B cell (primary cell): ENCODE measurements at places on chromosomes 11 and 22. TPM values are rescaled to one million over a fixed set of nuclear protein-coding genes. Genes with fewer than 3 reads are reported as not detected.

Gene MYBPC3
- 1.4 and 1.5 TPM in 2 replicates for polyA plus RNA-seq

Gene NPTXR
- 0.16 and 0.17 TPM in 2 replicates for polyA plus RNA-seq

Gene RIC3
- 62.4 and 72.4 TPM in 2 replicates for polyA plus RNA-seq

Gene FJX1
- polyA plus RNA-seq: 0.03 TPM in 1 of 2 replicates, not detected in the other

DNA sequence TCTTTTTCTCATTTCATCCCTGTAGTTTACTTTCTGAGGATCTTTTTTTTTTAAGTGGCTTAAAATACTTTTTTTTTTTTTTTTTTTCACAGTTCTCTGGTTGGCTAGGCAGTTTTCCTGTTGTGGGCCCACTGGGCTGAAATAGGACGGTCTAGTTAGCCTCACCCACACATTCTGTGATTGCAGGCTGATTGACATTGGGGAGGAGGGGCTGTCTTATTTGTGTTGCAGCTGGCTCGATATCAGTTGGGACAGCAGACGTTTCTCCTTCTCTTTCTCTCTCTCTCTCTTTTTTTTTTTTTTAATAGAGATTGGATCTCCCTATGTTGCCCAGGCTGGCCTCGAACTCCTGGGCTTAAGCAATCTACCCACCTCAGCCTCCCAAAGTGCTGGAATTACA lies 6.9 kb downstream of the BCR start:
- no peak overlapping the region for H3K27ac ChIP-seq
- no peaks in the 10 kb centered on the region for H3K36me3 ChIP-seq
- no peak overlapping the region for H3K4me3 ChIP-seq
- H3K4me1 ChIP-seq: peaks cover 30% of the 10 kb centered on the region

- no peaks in the 10 kb centered on the region for H3K4me1 ChIP-seq
- H3K4me3 ChIP-seq: no peak overlapping the region
- H3K36me3 ChIP-seq: no peaks in the 10 kb centered on the region
- no peak for DNase-seq
- H3K27me3 ChIP-seq: no peaks in the 10 kb centered on the region
Observed at GRCh38 chr11:88175569-88176075, 379 bp upstream of the RAB38 start.

DNA sequence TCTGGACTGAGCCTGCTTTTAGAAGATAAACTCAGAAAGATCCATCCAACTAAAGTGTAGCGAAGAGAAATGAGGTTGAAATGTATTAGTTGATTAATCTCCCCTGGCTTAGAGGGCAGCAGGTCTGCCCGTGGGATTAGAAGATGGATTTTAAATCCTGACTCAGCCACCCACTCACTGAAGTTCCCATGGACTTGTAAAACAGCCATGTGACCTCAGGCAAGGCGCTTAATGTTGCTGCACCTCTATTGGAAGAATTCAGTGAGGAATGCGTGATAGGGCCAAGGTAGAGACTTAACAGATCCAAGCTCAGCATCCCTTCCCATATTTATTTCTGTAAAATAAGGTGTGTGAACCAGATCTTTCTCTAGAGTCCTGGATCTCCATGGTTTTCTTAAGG lies 45.1 kb upstream of the ELF5 start:
- no peak for DNase-seq
- H3K36me3 ChIP-seq: no peaks in the 10 kb centered on the region
- peaks cover 6% of the 10 kb centered on the region for H3K27me3 ChIP-seq
- H3K4me3 ChIP-seq: no peak overlapping the region

DNA sequence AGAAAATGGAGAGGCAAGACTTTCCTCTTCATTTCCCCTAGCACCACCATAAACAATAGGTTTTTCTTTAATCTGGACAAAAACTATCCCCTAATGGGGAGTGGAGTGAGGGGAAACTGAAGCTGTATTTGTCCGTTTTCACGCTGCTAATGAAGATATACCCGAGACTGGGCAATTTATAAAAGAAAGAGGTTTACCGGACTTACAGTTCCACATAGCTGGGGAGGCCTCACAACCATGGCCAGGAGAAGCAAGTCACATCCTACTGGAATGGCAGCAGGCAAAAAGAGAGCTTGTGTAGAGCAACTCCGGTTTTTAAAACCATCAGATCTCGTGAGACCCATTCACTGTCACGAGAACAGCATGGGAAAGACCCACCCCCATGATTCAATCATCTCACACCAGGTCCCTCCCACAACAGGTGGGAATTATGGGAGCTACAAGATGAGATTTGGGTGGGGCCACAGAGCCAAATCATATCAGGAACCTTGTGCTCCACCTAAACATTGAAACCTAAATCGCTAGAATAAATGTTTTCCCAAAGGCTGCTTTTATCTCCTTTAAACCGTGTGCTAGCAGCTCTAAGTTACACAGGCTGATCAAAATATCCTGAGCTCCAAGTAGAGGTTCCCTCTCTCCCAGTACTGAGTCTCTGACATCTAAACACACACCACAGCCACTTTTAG lies 4.3 kb downstream of the UBQLN3 start:
- no peaks in the 10 kb centered on the region for H3K4me1 ChIP-seq
- H3K27ac ChIP-seq: no peak overlapping the region
- H3K4me3 ChIP-seq: no peak overlapping the region
- H3K36me3 ChIP-seq: no peaks in the 10 kb centered on the region
- H3K27me3 ChIP-seq: no peaks in the 10 kb centered on the region

- no peaks in the 10 kb centered on the region for H3K36me3 ChIP-seq
Observed at GRCh38 chr22:50608996-50609395, 8.4 kb downstream of the MAPK8IP2 start.

DNA sequence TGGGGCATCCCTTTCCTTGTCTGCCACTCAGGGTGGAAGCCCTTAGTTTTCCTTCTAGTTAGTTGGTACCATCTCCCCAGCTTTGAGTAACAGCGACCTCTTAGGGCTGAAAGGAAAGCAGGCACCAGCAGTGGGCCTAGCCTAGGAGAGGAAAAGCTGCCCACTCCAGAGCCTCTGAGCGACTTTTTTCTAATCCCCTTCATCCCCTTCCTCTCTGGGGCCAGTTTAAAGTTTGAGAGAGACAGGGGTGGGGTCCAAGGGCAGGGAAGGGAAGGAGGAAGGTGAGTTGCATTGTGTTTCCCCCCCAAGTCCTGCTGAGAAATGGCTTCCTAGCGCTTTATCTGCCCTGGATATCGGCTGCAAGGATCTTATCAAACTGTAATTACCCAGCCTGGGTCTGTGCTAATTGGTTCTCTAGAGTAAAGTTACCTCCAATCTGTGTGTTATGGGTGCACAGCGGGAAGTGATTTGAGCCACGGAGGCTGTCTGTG lies 573.9 kb upstream of the CADM1 start:
- no peak overlapping the region for H3K4me3 ChIP-seq
- H3K36me3 ChIP-seq: no peaks in the 10 kb centered on the region
- no peak for DNase-seq
- H3K4me1 ChIP-seq: no peaks in the 10 kb centered on the region

DNA sequence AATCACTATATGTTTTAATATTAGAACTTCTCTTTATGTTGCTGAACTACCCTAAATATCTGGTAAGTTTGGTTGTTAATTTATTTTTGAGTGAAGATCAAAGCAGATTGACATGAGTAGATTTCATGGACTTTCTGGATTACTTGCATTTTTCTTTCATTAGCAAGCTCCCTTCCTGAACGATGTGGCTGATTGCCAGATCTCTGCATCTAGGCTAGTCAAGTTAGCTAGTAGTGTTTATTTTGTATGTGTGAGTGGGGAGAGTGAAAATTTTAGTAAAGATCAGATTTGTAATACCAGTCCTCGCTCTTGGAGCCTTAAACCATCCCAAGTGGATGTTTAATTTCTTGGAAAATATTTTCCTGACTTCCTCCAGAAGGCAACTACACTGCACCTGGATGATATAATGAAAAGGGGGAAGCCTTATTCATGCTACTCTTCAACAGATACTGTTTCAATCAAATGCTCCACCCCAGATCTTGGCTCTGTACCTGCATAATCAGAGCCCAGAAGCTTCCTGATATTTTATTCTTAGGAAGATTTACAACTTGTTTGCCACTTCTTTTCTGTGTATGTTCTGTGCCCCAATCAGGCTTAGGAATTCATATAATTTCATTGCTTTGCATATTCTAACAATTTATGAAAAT lies 143.2 kb upstream of the GRIA4 start:
- DNase-seq: no peak
- no peak overlapping the region for H3K27ac ChIP-seq
- H3K36me3 ChIP-seq: no peaks in the 10 kb centered on the region
- no peaks in the 10 kb centered on the region for H3K27me3 ChIP-seq
- no peaks in the 10 kb centered on the region for H3K4me1 ChIP-seq

DNA sequence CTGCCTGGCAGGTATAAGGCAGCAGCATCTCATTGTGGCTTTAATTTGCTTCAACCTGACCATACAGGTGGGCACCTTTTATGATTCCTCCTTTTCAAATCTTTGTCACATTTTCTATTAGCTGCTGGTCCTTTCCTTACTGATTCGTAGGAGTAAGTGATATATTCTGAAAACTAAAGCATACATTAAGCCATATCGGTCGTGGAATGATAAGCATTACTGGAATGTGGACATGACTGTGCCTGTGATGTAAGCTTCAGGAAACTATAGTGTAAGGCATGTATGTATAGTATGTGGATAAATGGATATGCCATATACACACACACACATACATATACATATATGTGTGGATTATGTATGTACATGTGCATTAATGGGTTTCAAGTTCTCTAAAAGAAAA lies 20.8 kb downstream of the YPEL1 start:
- H3K27me3 ChIP-seq: no peaks in the 10 kb centered on the region
- peaks cover 10% of the 10 kb centered on the region for H3K4me1 ChIP-seq
- no peak overlapping the region for H3K27ac ChIP-seq
- no peak for DNase-seq
- no peak overlapping the region for H3K4me3 ChIP-seq

GRCh38 chr11:70024036-70024772 lies 53.9 kb upstream of the ANO1 start:
- H3K36me3 ChIP-seq: no peaks in the 10 kb centered on the region
- H3K4me3 ChIP-seq: no peak overlapping the region
- no peaks in the 10 kb centered on the region for H3K27me3 ChIP-seq
- no peak for DNase-seq
- no peak overlapping the region for H3K27ac ChIP-seq
- H3K4me1 ChIP-seq: no peaks in the 10 kb centered on the region

- no peak for DNase-seq
- no peak overlapping the region for H3K27ac ChIP-seq
- no peaks in the 10 kb centered on the region for H3K27me3 ChIP-seq
- H3K4me1 ChIP-seq: no peaks in the 10 kb centered on the region
- H3K36me3 ChIP-seq: peaks cover 1% of the 10 kb centered on the region
Observed at GRCh38 chr11:62580959-62581715, 7.4 kb upstream of the EEF1G start.

DNA sequence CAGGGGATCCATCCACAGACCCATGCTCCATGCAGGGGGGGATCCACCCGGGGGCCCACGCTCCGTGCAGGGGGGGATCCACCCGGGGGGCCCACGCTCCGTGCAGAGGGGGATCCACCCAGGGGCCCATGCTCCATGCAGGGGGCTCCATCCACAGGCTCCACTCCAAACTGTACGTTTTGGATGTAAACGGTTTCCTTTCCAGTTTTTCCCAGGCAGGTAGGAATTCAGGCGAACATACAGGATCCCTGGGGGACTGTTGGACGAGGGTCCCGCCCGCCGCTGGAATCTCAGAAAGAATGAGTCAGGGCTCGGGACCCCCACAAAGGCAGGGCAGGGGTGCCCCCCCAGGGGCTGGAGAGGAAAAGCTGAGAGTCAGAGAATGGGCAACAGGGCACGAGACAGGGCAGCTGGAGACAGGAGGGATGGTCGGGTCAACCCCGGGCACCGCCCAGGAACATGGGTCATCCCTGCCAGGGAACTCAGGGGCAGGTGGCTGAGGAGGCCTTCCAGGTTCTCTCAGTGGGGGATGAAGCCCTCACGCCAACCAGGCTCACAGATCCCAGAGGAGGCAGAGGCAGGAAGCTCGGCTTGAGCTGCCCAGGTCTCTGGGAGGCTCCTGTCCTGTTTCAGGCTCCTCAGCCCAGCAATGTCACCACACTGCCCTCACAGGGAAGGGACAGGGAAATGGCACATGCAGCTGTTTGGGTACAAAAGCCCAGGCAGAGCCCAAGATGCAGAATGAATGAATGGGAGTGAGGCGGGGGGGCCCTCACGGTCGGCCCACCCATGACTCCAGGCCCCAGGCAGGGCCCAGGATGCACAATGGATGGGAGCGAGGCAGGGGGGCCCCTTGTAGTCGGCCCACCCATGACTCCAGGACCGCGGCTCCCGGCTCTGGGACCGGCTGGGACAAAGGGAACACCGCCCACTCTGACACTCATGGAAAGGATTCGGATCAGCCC lies 200.2 kb downstream of the BRD1 start:
- no peaks in the 10 kb centered on the region for H3K4me1 ChIP-seq
- DNase-seq: no peak
- no peaks in the 10 kb centered on the region for H3K27me3 ChIP-seq
- H3K36me3 ChIP-seq: no peaks in the 10 kb centered on the region
- H3K4me3 ChIP-seq: no peak overlapping the region

GRCh38 chr11:34030382-34030781 lies 21.1 kb upstream of the CAPRIN1 start:
- H3K27me3 ChIP-seq: no peaks in the 10 kb centered on the region
- H3K27ac ChIP-seq: no peak overlapping the region
- no peaks in the 10 kb centered on the region for H3K36me3 ChIP-seq
- H3K4me1 ChIP-seq: no peaks in the 10 kb centered on the region
- H3K4me3 ChIP-seq: no peak overlapping the region

GRCh38 chr11:36239636-36240035 lies 49.6 kb downstream of the COMMD9 start:
- no peaks in the 10 kb centered on the region for H3K36me3 ChIP-seq
- no peaks in the 10 kb centered on the region for H3K27me3 ChIP-seq
- no peak for DNase-seq
- no peak overlapping the region for H3K27ac ChIP-seq

GRCh38 chr22:46521994-46522393 lies 15.4 kb downstream of the CELSR1 start:
- no peak overlapping the region for H3K4me3 ChIP-seq
- no peaks in the 10 kb centered on the region for H3K36me3 ChIP-seq
- H3K27me3 ChIP-seq: no peaks in the 10 kb centered on the region
- H3K4me1 ChIP-seq: no peaks in the 10 kb centered on the region
- no peak for DNase-seq
- no peak overlapping the region for H3K27ac ChIP-seq

DNA sequence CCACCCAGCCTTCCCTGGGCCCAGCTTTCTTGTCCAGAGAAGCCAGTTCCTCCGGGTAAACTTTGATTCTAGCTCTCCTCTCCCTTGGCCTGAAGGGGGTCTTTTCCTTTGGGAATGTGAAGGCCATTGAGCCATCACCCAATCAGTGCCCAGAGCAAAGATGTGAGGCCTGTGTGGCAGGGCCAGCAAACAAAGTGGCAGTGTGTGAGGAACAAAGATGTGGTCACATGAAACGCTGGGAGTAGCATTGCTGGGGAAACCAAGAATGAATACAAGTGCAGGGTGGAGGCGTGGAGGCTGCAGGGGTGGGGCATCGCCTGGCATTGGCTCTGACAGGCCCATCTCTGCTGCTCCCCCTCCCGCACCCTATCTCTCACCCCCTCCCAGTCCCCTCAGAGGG lies 91.9 kb upstream of the BID start:
- DNase-seq: no peak
- no peak overlapping the region for H3K27ac ChIP-seq
- no peaks in the 10 kb centered on the region for H3K27me3 ChIP-seq
- no peak overlapping the region for H3K4me3 ChIP-seq
